ENCODE measurements at places on chromosomes 11 and 22. TPM values are rescaled to one million over a fixed set of nuclear protein-coding genes. Genes with fewer than 3 reads are reported as not detected.

GRCh38 chr11:117945047-117945810, 16.0 kb upstream of the TMPRSS13 start:
- no peak for ATAC-seq

DNA sequence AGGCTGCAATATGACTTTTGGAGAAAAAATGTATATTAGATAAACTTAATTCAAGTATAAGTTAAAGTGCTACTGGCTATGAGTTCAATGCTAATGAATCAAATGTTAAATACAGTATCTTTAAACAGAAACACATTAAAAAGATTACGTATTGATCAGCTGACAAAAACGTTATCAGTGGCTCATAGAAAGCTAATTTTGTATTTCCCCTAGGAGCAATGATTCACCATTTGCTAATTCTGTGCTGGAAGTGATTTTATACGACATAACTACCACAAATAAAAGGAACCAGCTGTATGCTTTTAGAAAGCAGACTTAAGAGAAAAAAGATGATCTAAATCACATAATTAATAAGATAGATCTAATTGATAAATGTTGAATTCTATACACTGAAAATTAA, 43.6 kb downstream of the MRE11 start:
- ATAC-seq = no peak

- ATAC-seq = no peak
These were observed 7.5 kb downstream of the ALDH3B2 start for GRCh38 chr11:67666676-67667489.

DNA sequence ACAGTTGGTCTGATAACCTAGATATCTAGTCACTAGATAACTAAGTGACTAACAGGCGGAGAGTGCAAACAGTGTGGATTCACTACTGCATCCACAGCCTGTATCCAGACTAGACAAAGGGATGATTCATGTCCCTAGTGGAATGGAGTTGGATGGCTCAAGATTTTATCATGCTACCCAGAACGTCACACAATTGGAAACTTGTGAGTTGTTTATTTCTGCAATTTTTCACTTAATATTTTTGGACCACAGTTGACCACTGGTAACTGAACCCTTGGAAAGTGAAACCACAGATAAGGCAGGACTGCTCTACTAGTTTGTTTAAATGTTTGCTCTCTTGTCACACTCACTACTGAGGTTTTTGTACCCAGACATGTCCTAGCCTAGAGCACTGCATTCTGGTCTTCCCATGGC, 76.0 kb downstream of the UBASH3B start:
- no peak for ATAC-seq

The TEX12 gene
- total RNA-seq = 0.16 TPM

GRCh38 chr11:25766332-25767015, 565.5 kb upstream of the ANO3 start:
- no peak for ATAC-seq

DNA sequence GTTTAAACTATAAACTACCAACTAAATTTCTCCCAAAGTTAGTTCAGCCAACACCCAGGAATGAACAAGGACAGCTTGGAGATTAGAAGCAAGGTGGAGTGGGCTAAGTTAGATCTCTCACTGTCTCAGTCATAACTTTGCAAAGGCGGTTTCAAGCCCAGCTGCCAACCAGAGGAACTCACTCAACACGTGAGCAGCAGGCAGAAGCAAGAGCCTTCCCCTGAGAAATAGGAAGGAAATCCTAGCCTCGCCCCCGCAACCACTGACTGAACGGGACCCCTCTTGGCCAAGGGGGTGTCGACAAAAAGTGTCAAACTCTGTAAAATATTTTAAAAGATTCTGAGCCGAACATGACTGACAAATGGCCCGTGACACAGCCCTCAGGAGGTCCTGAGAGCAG, 4.4 kb upstream of the KRTAP5-9 start:
- no peak for ATAC-seq

The ROM1 gene
- total RNA-seq = 4.9 TPM

DNA sequence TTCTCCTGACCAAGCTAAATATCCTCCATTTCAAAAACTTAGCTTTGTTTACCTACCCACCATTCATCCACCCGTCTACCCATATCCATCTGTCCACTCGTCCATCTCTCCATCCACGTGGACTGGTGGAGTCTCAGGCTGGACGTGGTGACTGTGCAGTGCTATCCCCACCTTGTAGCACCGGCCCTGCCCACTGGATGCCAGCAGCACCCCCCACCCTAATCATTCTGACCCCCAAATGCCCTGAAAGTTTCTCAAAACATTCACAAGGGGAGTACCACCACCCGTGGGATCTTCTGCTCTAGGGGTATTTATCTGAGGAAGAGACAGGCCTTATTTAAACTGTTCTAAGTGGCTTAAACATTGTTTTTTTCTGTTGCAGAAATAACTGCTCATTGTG, 206.4 kb downstream of the TBC1D22A start:
- ATAC-seq = no peak

DNA sequence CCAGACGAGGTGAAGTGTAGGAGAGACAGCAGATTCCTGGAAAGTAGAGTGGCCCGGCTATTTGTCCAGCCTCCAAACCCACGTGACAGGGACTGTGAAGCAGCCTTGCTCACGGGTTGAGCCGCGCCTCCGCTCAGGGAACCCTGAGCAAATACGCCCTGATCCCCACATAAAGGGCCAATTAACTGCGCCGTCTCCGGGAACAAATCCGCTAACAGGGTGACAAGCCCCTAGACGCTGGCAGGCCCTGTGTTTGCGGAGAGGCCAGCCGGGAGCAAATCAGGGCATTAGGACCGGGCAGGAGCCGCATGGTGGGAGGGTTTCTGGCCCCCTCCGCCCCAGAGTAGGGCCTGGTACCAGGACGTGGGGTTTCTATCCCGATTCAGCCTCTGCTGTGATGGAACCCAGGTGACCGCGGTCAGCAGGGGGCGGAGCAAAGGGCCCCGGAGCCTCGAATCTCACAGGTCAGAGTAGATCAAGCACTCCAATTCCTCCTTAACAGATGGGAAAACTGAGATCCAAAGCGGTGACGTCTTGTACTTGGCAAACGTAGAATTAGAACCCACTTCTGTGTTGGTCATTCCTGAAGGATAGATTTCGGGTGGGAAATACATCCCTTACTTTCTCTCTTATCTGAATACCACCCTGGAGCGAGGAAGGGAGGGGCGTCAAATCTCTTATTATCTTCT, 2.0 kb upstream of the ROBO3 start:
- ATAC-seq = no peak

The PRG2 gene
- not detected for total RNA-seq

DNA sequence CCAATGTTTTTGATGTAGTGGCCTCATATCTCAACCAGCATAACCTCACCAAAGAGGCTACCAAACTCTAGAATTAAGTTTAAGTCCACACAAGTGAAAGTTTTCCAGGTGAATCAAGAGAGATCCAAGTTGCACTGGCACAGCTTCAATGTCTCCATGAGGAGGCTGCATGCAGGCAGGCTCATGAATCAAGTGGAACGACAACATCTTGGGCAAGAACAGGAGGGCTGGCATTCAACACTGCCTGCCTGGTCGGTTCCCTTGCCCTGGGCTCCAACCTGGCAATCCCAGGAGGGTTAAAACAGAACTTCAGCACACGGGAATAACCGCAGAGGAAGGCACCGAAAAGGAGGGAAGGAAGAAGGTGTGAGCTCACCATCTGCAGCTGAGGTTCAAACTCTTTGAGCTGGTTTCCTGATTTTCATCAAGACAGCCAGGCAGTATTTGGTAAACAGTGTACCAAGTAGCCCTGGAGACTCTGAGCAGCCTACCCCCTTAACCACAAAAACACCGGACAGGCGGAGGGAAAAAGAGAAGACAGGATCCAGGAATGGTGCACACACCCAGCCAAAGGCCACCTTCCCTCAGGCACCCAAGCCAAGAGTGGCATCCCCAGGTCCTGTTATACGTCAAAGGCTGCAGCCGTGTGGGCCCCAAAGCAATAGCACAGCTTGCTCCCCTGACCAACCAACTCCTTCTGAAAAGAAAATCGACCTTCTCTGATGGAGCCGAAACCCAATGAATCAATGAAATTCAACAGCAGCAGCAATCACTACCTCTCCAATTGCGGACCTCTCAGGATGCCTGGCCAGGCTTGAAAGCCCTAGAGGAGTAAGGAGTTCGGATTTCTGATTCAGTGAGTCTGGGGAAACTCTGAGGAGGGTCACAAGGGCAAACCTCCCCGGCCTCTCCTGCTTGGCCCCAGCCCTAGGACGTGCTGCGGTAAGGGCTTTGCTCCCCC, 1.3 kb downstream of the PACSIN2 start:
- ATAC-seq = peak; percentile 1

- ATAC-seq = no peak
These were observed 104.6 kb upstream of the FGF3 start for GRCh38 chr11:69923641-69924307.

DNA sequence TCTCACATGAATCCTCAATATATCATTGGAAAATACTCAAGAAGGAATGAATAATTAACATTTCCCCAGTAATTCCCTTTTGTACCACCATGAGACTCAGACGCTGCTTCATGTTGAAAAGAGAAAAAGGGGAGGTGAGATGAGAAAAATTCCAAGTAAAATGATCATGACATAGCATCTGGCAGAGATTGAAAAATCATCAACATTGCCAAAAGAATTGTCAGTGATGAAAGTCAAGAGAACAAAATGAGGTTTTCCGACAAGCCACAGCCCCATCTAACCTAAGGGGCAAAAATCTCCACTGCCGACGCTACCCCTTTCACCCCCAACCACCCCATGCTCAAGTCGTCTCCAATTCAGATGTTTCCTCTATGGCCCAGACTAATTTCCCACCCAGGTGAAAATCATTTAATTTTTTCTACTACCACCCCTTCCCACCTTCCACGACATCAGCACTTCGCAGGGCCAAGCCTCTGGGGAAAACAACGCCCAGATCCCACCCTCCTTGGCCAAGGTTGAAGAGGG, 1.2 kb downstream of the RAB6A start:
- ATAC-seq = no peak

The TH gene
- total RNA-seq = 0.40 TPM

DNA sequence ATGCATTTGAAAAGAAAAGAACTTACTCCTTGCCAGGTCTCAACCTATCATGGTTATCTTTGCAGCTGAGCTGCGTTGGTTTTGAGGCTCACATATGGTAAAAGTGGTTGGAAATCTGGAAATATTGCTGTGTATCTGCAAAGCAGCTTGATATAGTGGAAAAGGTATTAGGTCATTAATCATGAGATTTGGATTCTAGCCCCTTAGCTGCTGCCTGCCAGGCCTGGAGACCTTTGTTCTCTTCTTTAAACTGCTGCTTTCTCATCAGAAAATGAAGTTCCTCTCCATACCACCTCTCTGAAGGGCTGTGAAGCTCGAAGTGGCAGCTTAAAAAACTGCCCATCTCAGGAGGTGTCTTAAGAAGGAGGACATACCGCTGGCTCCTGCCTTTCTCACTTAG, 5.7 kb downstream of the PPARA start:
- ATAC-seq = no peak

GRCh38 chr11:61797263-61797944, 4.7 kb downstream of the FEN1 start:
- peak; percentile 42 for ATAC-seq

DNA sequence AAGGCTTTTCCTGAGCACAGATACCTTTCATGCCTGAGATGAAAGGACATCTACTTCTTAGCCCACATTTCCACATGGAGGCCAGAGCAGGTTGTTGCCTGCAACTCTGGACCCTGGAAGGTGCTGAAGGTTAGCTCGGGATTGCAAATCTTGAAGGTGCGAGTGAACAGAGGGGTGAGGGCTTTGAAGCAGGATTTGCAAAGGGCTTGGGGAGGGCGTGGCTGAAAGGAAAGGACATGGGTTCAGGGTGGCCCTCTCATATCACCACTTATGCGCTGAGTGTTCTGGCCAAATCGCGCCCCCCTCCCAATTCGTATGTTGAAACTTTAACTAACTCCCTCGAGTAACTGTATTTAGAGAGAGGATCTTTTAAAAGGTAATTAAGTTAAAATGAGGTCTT, 501.6 kb downstream of the MIAT start:
- ATAC-seq = no peak

DNA sequence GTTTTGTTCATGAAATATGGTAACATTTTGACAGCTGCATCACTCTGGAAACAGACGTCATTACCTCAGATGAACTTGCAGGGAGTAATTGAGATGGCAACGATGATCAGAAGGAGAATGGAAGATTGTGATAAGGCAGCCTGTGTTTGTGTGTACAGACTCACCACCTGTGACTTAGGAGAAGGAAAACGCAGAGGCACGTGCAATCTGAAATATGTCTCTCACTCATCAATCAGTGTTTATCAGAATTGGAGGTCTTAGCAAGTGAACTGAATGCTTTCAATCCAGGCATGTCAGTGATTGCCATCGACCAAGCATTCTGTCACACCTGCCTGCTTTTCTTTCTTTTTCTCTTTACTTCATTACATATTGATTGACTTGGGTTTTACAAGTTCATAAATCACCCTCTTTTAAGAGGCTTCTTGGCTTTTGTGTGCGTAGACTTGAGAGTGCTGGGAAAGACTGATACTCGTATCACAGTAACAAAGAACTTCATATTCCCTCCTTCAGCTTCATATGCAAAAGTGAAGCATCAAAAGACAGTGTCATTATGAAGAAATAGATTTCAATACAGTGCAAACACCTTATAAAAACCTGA, 24.6 kb downstream of the FAT3 start:
- ATAC-seq = no peak

The TSKU gene
- total RNA-seq = 50.7 TPM

GRCh38 chr11:71441251-71441650, 6.9 kb downstream of the DHCR7 start:
- ATAC-seq = no peak

DNA sequence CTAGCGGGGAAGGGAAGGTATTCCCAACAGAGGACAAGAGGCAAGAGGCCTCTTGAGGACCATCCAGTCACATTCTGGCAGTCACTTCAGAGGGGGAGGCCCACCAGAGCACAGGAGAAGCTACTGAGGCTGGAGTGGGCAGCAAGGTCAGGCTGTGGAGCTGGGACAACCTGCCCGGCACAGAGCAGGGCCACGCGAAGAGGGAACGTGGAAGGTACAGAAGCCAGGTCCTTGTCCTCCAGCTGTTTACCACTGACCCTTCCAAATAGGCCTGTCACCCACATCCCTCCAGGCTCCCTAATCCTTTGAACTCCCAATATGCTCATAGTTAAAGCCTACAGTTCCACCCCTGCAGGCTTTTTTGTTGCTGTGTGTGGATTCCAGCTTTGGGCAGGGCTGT, 76.9 kb downstream of the IGLL1 start:
- ATAC-seq = no peak

- no peak for ATAC-seq
These were observed 41.0 kb downstream of the TRAF6 start for GRCh38 chr11:36469063-36469462.

DNA sequence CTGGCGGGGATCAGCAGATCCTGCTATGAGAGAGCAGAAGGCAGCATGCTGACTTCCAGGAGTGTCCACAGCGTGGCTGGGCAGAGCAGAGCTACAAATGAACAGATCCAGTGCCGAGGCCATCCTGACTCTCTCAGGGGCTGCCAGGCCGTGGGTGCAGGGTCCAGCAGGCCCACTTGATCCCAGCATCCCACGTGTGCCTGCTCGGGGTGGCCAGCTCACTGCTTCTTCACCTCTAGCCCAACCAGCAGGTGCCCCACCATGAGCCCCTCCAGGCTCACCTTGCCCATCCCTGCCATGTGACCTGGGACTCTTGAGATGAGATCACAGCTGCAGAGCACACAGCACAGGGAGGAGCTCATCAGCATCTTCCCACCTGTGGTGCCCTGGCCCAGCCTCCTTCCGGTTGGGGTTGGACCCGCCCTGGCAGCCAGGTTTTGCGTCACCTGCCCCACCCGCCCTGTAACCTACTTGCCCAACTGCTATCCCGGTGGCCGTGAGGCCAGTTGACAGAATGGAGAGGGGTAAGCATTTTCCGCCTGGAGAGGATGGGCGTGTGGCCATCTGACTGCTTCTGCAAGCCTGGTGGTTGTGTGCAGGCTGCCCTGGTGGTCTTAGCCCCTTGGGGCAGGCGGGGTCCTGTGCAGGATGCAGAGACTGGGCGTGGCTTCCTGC, 11.0 kb downstream of the TANGO2 start:
- ATAC-seq = peak; percentile 91
